ENCODE measurements at places on chromosomes 11 and 22.
A peak's percentile ranks its signal among the peaks of the same experiment; 100 is the strongest.

DNA sequence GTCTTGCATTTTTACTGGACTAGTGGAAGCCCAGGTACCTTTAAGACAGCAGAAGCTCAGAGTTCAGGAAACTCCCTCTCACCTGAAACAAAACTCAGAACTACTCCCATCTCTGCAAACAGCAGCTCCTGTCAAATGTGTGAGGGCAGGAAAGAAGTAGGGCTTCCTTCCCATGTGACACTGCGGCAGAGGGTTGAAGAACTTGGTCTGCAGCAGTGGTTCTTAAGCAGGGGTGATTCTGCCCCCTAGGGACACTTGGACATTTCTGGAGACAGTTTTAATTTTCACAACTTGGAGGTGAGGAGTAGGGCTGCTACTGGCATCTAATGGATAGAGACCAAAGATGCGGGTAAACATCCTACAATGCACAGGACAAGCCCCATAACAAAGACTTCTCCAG is 63.4 kb downstream of the RCN1 start:
- DNase-seq: peak; percentile 40

DNA sequence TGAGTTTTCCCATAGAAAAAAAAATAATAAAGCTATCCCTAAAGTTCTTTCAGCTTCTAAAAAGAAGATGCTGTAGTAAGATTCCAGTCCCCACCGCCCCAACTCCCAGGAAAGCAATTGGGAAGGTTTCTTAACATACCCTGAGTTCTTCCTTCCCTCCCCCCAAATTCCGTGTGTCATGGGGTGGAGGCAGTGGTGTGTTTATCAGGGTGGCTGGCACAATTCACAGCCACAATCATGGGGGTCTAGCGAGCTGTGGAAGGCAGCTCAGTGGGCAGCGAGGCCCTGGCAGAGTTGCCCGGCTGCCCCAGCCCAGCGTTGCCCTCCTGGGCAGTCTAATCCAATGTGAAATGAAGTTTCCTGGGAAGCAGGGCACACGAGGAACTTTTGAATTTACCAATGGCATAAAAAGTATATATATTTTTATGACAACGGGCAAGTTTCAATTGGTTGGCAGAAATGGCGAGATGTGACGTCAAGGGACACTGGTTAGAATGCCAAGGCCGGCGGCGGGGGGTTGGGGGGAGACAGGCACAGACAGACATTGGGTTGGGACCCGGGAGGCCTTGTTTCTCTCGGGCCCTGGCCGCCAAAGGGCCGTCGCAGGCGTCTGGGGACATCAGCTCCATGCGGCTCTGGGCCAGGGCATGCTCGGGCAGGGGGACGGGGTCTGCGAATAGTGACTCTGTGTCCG is 80.7 kb upstream of the PPARA start:
- peak; percentile 98 for DNase-seq

GRCh38 chr11:80849253-80849652 is 1408.4 kb upstream of the TENM4 start:
- no peak for DNase-seq

GRCh38 chr11:115939731-115940421 is 435.7 kb upstream of the CADM1 start:
- no peak for DNase-seq

DNA sequence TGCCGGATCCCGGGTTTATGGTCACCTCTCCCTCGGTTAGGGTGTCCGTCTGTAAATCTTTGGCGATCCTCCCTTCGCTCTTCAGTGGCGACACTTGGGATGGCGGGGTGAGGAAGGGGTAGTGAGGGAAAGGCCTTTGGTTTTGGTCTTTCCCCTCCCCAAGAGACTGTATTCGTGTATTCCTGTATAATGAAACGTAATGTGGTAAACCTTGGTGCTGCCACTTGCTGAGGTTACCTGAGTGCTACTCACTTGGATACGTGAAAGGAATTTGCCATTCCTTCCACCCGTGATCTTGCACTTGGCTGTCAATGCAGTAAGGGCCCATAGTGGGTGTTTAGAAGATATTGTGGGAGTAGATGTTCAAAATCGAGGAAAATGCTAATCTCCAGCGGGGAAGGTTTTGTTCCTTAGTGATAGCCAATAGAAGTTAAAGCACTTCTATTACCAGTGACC is 578 bp upstream of the NUP160 start:
- DNase-seq: no peak

DNA sequence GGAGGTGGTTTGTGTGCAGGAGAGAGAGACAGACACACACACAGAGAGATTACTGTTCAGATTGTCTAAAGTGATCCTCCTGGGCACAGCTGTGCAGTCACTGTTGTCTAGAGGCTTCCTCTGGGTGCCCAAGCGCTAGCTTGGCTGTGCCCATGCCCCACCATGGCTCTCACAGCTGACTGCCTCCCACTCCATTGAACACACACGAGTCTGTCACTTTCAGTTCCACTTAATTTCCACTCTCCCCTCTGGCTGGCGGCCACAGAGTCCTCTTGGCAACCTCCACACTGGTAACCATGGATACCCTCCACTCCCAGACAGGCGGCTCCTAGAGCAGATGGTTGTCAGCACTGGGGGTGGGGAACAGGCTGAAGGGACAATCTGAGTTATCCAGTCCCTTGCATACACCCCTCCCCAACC is 29.1 kb downstream of the MAP6 start:
- DNase-seq: peak; percentile 60

- peak; percentile 26 for DNase-seq
These were observed 30.6 kb downstream of the KIRREL3 start for GRCh38 chr11:126969865-126970479.

- peak; percentile 71 for DNase-seq
These were observed 3.8 kb downstream of the APOL3 start for GRCh38 chr22:36156515-36157419.

GRCh38 chr22:24428751-24429410 is 1.5 kb downstream of the ADORA2A start:
- DNase-seq: peak; percentile 52

- DNase-seq: no peak
These were observed 55.5 kb upstream of the SLC5A12 start for GRCh38 chr11:26777372-26777808.

GRCh38 chr11:115665175-115665821 is 161.1 kb upstream of the CADM1 start:
- no peak for DNase-seq

DNA sequence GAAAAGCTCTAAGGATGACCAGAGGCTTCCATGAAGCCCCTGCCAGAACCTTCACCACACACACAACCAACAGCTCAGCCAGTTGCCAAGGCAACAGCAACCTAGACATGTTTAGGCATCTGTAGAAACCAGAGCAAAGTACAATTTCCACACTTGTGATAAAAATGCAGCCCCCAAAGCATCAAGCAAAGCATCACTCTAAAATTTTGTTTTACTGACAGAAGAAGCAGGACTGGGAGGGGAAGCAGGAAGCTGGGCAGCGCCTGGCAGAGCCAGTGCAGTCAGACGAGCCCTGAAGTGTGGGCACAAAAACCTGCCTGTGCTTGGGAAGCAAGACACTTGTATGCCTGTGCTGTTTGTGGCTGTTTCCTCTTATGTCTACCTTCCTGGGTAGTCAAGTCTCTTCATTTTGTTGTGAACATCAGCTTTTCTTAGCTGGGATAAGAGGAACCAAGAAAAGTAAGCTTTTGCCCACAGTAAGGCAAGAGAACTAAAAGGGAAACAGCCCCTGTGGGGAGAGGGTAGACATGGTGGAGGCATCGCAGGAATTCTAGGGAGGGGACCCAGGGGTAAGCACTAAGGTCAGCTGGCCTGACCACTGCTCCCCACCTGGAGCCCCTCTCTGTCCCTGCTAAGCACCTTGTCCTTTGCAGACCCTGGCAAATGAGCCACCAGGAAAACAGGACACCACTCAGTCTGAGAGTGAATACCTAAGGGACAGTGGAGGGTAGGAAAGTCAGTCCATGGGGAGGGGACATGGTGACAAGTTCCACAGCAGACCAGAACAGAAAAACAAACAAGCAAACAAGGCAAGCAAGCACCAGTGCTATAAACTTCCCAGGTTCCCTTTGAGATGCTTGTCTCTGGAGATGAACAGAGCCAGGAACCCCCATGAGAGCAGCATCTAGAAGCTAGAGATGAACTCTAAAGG is 13.4 kb downstream of the PACSIN2 start:
- peak; percentile 51 for DNase-seq

- no peak for DNase-seq
These were observed 48.8 kb upstream of the CARS1 start for GRCh38 chr11:3105791-3106735.

- no peak for DNase-seq
These were observed 3.2 kb upstream of the HMOX1 start for GRCh38 chr22:35377735-35378134.
